A549 treated with ZK216348 at 1 μM for 4 hours (cell line): ENCODE measurements at places on chromosomes 11 and 22. TPM values are rescaled to one million over a fixed set of nuclear protein-coding genes. Genes with fewer than 3 reads are reported as not detected.

SLC2A11 gene
- 7.2 to 11.0 TPM (median 9.2 TPM) in 5 replicates for total RNA-seq

GVQW3 gene
- 0.28 to 1.5 TPM (median 1.1 TPM) in 5 replicates for total RNA-seq

DLG2 gene
- 0.15 to 0.26 TPM (median 0.20 TPM) in 5 replicates for total RNA-seq

ARSA gene
- total RNA-seq = 10.9 to 26.5 TPM (median 21.1 TPM) in 5 replicates

BEST1 gene
- 1.0 to 5.0 TPM (median 1.5 TPM) in 5 replicates for total RNA-seq

KRTAP5-11 gene
- total RNA-seq = not detected in 5 replicates

IL10RA gene
- total RNA-seq = 0.06 to 0.09 TPM in 2 of 5 replicates, not detected in the others

TMEM45B gene
- total RNA-seq = 0.07 to 0.41 TPM (median 0.38 TPM) in 3 of 5 replicates, not detected in the others
